ENCODE measurements at places on chromosomes 6 and 20. TPM values are rescaled to one million over a fixed set of nuclear protein-coding genes. Genes with fewer than 3 reads are reported as not detected.

The ZBTB12 gene
- total RNA-seq = 7.6 TPM

The HLA-DMA gene
- total RNA-seq = 3.3 TPM

The RHAG gene
- not detected for total RNA-seq

The ANKRD6 gene
- total RNA-seq = 14.9 TPM

The HLA-DQA1 gene
- total RNA-seq = not detected

The TRIM38 gene
- 10.2 TPM for total RNA-seq

All from smooth muscle cell of the pulmonary artery (primary cell).